ENCODE measurements at places on chromosomes 5 and 9.
A peak's percentile ranks its signal among the peaks of the same experiment; 100 is the strongest.

GRCh38 chr5:167699432-167699831, 592.0 kb upstream of the WWC1 start:
- no peak for DNase-seq

DNA sequence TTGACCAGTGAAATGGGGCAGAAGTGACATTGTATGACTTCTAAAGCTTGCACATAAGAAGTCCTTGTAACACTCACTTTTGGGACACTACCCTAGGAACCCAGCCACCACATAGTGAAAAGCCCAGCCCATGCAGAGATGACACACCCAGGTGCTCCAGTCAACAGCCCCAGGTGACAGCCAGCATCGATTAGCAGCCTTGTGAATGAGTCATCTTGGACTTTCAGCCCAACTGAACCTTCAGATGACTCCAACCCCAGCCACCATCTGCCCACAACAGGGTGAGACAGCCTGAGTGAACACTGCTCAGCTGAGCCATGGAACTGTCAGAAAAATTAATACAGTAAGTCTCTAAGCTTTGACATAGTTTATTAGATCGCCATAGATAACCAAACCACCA, 458.6 kb downstream of the ZSWIM6 start:
- DNase-seq: peak; percentile 2

GRCh38 chr5:157327771-157328170, 61.8 kb downstream of the CYFIP2 start:
- DNase-seq: no peak

GRCh38 chr5:125612776-125613175, 810.4 kb upstream of the GRAMD2B start:
- no peak for DNase-seq

DNA sequence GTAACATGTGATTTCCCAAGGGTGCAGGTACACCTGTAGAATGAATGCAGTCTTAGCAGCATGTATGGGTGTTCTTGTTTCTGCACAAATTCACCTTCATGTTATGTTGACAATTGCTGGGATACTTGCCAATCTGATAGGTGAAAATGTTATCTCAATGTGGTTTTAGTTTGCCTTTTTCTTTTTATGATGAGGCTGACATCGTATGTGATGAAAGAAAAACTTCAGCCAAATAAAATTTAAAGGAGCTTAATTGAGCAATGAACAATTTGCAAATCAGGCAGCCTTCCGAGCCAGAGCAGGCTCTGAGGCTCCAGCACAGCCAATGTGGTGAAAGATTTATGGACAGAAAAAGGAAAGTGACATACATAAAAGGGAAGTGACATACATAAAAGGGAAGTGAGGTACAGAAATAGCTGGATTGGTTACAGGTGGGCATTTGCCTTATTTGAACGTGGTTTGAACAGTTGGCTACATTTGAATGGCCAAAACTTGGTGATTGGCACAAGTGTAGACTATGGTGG, 10.5 kb downstream of the TAL2 start:
- no peak for DNase-seq

DNA sequence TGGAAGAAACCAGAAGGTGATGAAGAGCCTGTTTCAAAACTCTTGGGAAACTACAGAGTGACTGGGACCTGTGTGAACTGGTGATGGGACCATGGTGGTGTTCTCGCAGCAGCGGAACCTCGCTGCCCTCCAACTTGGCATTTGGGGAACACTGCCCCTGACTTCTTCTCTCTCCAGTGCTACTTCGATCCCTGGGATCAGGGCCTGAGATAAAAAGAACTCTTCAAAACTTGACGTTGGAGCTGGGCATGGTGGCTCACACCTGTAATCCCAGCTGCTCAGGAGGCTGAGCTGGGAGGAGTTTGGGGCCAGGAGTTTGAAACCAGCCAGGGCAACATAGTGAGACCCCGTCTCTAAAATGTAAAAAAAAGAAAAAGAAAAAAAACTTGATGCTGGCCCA, 18.1 kb downstream of the PITX1 start:
- DNase-seq: no peak

- DNase-seq: no peak
These were observed 4.9 kb downstream of the TAS2R1 start for GRCh38 chr5:9625286-9625685.

- no peak for DNase-seq
These were observed 661.6 kb downstream of the LRRC70 start for GRCh38 chr5:63240063-63240755.

- DNase-seq: no peak
These were observed 2128.3 kb upstream of the C9orf72 start for GRCh38 chr9:29701559-29701958.

Measured in stimulated activated CD8-positive, alpha-beta memory T cell treated with anti-CD3 and anti-CD28 coated beads, Interleukin-15, amount 100 ng/mL, for 48 hours (primary cell).